Left renal cortex interstitium (tissue), 4 donors: ENCODE measurements at places on chromosomes 4 and X. TPM values are rescaled to one million over a fixed set of nuclear protein-coding genes. Genes with fewer than 3 reads are reported as not detected.

DNA sequence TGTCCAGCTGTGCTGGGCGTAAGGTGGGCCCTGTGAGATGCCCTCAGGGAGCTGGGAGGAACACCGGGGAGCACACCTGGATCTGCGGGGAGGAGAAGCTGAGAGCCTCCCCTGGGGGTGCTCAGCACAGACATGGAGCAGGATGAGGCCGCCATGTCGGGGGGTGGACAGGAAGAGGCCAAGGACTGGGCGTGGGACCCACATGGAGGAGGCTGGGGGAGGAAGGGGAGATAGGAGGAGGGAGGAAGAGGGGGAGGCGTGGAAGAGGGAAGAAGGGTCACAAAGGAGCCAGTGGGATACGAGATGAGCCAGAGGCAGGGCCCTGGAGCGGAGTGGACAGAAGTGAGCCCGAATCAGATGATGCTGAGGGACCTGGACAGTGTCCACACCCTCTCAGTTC lies 66.3 kb downstream of the ZFYVE28 start:
- DNase-seq = no peak

- no peak for DNase-seq
Measured at GRCh38 chr4:87045234-87045558, 110.4 kb downstream of the AFF1 start.

- no peak for DNase-seq
Measured at GRCh38 chrX:64571011-64571410, 175.8 kb upstream of the MTMR8 start.

DNA sequence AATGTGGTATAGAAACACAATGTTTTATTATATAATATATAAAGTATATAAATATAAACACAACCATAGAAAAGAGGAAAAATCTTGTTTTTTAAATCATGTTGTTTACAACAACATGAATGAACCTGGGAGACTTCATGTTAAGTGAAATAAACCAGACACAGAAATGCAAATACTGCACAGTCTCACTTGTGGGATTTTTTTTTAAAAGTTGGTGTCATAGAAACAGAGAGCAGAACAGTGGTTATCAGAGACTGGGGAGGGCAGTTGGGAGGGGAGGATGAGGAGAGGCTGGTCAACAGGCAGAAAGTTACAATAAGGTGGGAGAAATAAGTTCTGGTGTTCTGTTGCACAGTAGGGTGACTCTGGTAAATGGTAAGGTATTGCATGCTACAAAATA lies 57.1 kb downstream of the FREM3 start:
- no peak for DNase-seq

GRCh38 chr4:53800741-53801140 lies 209.5 kb upstream of the LNX1 start:
- no peak for DNase-seq

DNA sequence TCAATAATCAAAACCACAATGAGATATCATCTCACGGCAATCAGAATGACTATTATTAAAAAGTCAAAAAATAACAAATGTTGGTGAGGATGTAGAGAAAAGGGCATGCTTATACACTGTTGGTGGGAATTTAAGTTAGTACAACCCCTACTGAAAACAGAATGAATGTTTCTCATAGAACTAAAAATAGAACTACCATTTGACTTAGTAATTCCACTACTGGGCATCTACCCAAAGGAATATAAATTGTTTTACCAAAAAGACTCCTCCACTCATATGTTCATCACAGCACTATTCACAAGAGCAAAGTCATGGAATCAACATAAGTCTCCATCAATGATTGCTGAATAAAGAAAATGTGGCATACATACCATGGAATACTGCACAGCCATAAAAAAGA lies 278.1 kb upstream of the ARSJ start:
- DNase-seq = no peak

- DNase-seq = no peak
Measured at GRCh38 chr4:153634738-153635353, 49.2 kb upstream of the TLR2 start.

- no peak for DNase-seq
Measured at GRCh38 chr4:18075823-18076433, 54.4 kb upstream of the LCORL start.

GRCh38 chrX:19545651-19546050 lies 30.3 kb upstream of the MAP3K15 start:
- DNase-seq = no peak

GRCh38 chr4:98166025-98166730 lies 22.9 kb upstream of the STPG2 start:
- DNase-seq = no peak

DNA sequence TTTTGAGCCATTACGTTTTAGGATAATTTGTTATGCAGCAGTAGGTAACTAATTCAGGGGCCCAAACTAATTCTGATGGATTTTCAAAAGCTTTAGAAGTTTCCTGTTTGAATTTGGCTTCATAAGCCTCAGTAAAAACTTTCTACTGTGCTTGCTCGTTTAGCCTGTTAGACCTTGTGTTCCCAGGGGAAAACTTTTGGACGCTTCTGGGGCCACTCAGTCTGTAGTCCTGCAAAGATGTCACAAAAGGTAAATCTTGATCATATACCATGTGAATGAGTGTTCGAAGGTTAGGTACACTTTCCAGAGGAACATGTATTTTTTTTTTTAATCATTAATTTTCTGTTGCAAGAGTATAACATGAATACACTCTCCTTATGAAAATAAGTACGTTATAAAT lies 70.7 kb downstream of the SUPT20HL2 start:
- no peak for DNase-seq

DNA sequence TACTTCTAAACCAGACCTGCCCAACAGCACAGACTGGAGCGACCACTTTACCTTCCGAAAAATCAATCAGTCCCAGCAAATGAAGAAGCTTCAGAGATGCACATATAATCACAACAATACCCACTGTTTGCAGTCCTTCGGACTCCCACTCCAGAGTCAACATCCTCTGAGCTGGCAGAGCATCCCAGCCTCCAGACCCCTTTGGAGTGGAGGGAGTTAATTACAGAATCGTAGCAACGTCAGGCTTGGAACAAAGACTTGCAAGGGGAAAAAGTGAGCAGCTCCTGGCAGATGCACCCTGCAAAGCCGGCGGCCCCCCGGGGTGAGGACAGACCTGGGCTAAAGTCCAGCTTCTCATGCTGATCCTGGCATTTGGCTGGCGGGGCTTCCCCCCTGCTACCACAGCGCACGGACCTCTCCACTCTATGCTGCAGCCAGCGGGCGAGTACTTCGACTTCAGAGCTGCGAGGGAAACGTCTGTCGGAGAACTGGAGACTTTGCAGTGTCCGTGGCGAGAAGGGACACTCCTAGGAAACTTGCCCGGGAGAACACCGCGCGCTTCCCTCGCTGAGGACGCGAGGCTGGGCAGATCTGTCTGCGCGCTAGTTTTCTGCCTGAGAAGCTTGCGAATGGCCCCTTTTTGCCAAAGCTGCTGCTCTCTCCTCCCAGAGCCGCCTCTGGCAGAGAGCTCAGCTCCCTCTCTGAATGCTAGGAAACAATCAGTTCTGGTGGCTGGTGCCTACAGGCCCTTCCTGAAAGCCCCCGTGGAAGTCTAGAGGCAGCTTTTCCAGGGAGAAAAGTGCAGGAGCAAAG lies 283.7 kb downstream of the PACRGL start:
- no peak for DNase-seq

- no peak for DNase-seq
Measured at GRCh38 chrX:122582280-122582974, 601.7 kb upstream of the GRIA3 start.

DNA sequence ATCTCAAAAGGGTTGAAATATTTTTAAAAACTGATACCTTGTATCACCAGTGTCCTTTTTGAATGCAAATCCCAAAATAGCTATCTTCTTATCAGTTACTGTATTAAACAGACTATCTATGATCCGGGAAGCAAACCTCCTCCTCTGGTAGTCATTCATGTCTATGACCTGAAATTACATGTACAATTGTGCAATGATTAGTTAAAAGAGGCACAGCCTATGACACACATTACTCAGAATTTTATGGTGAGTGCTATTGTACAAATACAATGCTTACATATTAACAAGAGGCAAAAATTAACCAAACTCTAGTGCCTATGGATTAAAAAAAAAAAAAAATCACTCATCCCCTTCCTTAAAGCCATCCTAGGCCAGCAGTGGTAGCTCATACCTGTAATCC lies 21.7 kb downstream of the UGDH start:
- DNase-seq = no peak

DNA sequence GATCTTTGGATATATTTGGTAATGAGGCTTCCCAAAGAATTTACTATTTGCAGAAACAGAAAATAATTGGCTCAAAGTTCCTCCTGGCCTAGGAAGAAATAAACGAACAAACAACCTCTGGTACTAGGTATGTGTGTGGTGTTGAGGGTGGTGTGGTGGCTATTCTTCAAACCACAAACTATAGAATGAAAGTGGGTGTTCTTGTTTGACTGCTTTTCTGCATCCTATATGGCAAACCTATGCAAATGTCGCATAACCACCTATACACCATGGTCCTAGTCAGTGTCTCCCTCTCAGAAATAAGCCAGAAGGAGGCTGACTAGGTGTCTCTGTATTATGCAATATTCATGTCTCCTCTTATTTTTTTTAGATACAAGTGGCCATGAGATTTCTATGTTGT lies 106.6 kb upstream of the PCDH18 start:
- no peak for DNase-seq

GRCh38 chr4:184666670-184667069 lies 17.1 kb downstream of the PRIMPOL start:
- DNase-seq = no peak

DNA sequence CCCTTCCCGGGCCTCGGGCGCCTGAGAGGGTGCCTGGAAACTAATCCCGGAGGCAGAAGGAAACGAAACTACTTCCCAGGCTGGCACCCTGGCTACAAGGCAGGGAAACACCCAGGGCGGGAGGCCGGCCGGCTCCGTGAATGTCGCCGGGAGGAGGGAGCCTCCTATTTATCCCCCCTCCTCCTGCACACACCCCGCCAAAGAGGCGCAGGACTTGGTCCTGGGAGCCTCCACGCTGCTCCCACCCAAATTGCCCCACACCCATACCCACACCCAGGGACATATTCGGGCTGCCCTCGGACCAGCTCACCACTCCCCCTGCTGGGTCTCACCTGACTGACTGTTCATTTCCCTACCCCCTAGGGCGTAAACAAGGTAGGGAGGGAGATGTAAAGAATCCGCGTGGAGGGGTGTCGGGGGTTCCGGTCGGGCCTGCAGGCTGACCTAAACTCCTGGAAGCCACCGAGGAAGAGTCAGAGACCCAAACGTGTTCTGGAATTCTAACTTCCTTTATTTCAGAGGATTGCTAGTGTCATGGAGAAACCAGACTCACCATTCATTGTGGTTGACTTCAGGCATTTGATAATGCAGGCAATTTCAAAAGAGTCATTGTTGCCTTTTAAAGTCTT lies at the start of gene BTC:
TSS of gene BTC (minus strand) at position 142 of the 629 bp plus-strand sequence. CDS start 198 bp downstream, outside the sequence.
- peak; percentile 22 for DNase-seq

- DNase-seq = no peak
Measured at GRCh38 chrX:16077811-16078210, 45.6 kb upstream of the GRPR start.

- DNase-seq = no peak
Measured at GRCh38 chrX:151970661-151971060, 3.8 kb downstream of the GABRE start.

GRCh38 chr4:159227984-159228383 lies 125.1 kb downstream of the RAPGEF2 start:
- peak; percentile 53 for DNase-seq

CD38 gene
- 1.4 TPM for polyA plus RNA-seq

GPR50 gene
- 0.08 TPM for polyA plus RNA-seq

GABRA4 gene
- 0.06 TPM for polyA plus RNA-seq

MAGEB2 gene
- not detected for polyA plus RNA-seq

DNAAF6 gene
- not detected for polyA plus RNA-seq

SLC7A11 gene
- 2.4 TPM for polyA plus RNA-seq

DRP2 gene
- polyA plus RNA-seq = 1.5 TPM

SYN1 gene
- polyA plus RNA-seq = 5.6 TPM
